Naive B cell (primary cell): ENCODE measurements at places on chromosomes 4 and X. TPM values are rescaled to one million over a fixed set of nuclear protein-coding genes. Genes with fewer than 3 reads are reported as not detected.

SRPK3 gene
- polyA plus RNA-seq, result not detected

C4orf46 gene
- polyA plus RNA-seq, result 6.1 TPM

STPG2 gene
- polyA plus RNA-seq, result not detected

C4orf50 gene
- not detected for polyA plus RNA-seq

SPANXD gene
- polyA plus RNA-seq, result not detected

BCAP31 gene
- 260 TPM for polyA plus RNA-seq

MANBA gene
- 56.6 TPM for polyA plus RNA-seq
